B cell (primary cell): ENCODE measurements at places on chromosomes 7 and 10. TPM values are rescaled to one million over a fixed set of nuclear protein-coding genes. Genes with fewer than 3 reads are reported as not detected.

FANK1 gene
- 0.75 TPM in 1 of 2 replicates, not detected in the other for total RNA-seq

CTAGE8 gene
- 1.3 and 1.4 TPM in 2 replicates for total RNA-seq

MACROH2A2 gene
- total RNA-seq = not detected in 2 replicates

RSPH10B2 gene
- 1.4 and 1.6 TPM in 2 replicates for total RNA-seq

PLAC9 gene
- not detected in 2 replicates for total RNA-seq

TEX36 gene
- not detected in 2 replicates for total RNA-seq

SPAM1 gene
- total RNA-seq = not detected in 2 replicates

PIK3CG gene
- 44.8 and 46.9 TPM in 2 replicates for total RNA-seq

SFTPA1 gene
- total RNA-seq = not detected in 2 replicates

POP7 gene
- total RNA-seq = 13.0 and 14.4 TPM in 2 replicates

EPO gene
- total RNA-seq = not detected in 2 replicates

GRCh38 chr7:36228039-36228438 lies 75.0 kb downstream of the EEPD1 start:
- no peak for DNase-seq

DNA sequence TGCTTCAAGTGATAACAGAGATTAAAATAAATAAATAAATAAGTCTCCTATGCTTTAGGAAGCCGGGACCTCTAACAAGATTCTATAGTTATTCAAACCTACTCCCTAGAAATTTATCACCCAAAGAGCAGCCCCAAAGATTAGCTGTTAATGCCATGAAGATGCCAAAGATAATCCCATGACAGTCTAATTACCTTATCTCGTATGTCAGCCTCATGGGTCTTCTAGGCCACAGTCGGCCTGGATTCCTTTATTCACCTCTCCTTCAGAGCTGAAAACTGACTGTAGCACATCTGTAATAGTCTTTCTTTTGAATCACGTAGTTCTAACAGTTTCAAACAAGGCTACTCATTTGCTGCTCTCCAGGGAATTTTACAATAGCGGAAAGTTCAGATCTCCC lies 24.2 kb downstream of the COL1A2 start:
- DNase-seq = no peak

DNA sequence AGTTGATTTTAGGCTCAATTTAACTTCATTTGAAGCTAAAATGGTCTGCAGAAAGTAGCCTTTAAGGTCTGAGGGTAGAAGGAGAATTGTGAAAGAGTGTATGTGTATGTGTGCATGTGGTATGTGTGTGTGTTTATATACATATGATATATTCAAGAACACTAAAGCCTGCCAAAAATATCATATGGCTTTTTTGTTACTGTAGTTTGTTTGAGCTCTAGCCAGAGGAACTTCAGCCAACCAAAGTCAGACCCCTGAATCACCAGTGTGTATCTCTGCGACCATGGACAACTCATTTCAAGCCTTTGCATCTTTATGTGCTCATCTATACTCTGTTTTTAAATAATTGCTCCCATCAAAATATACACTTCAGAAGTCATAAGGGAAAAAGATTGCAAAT lies 58.4 kb upstream of the HDAC9 start:
- no peak for DNase-seq

- no peak for DNase-seq
Observed at GRCh38 chr10:80523773-80524172, 13.9 kb upstream of the SH2D4B start.

GRCh38 chr10:117635826-117636225 lies 93.3 kb downstream of the EMX2 start:
- DNase-seq = no peak

GRCh38 chr10:33376976-33377657 lies 42.6 kb upstream of the NRP1 start:
- no peak for DNase-seq

GRCh38 chr7:110001254-110001938 lies 1089.5 kb upstream of the LRRN3 start:
- no peak for DNase-seq

GRCh38 chr7:157514306-157514705 lies 177.5 kb downstream of the DNAJB6 start:
- no peak for DNase-seq

DNA sequence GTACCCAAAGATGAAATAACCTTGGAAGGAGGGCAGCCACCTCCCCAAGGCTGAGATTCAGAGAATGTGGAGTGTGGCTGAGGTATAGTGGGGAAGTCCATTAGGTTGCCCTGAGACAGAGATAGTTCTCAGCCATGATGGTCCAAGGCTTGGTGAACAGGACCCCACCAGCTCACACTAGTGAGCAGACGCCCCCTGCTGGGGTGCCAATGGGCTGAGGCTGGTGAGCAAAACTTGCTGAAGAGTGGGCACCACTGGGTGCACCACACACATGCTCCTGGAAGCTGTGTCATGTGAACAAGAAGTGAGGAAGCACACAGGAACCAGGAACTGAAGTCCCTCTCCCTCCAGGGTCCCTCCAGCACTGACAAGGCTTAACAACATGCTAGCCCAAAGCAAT lies 8.9 kb downstream of the FBXL13 start:
- peak; percentile 56 for DNase-seq

DNA sequence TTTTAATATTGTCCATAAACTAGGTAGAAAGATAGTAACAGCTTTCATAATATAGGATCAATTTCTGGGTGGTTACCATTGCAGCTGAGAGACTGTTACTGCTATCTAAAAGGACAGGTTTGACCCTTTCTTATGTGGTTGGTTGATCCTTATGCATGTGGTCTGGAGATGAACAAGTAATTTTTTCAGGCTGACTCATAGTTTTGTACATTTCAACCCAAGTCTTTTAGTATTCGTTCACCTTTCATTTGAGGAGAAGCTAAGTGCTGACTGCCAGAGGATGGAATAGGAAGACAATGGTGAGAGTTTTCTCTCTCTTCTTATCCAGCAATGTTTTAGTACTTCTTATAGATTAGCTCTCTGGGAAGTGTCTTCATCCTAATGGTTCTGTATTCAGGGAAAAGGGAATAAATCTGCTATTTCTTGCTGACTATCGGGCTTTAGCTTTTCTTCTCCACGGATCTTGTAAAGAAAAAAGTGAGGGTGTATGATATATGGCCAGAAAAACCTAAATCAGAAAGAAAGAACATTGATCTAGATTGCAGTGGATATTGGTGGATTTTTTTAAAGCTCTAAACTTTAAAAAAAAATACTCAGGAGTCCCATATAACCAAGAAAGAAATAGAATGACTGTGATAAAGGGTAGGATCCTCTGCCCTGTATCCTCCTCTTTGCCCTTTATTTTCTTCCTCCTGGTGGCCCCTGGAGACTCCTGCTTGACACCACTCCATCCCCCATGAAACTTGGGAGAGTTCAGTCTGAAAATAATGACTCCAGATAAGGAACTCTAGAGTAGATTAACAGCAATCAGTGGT lies 88.0 kb downstream of the CPED1 start:
- no peak for DNase-seq

DNA sequence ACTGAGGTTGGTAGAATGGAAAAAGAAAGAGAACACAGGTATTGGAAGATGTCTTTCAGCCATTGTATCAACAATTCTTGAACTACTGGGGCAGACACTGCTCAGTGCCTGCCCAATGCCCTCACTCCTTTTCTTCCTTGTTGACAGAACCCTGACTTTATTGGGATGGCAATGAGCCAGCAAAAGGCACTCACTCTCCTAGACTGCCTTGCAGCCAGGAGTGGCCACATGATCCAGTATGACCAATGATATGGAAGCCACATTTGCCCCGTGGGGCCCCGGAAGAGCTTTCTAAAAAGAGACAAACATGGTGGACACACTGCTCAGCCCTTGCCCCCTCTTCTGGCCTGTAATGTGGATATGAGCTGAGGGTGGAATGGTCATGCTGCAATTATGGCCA lies 88.6 kb upstream of the ZNF716 start:
- no peak for DNase-seq

DNA sequence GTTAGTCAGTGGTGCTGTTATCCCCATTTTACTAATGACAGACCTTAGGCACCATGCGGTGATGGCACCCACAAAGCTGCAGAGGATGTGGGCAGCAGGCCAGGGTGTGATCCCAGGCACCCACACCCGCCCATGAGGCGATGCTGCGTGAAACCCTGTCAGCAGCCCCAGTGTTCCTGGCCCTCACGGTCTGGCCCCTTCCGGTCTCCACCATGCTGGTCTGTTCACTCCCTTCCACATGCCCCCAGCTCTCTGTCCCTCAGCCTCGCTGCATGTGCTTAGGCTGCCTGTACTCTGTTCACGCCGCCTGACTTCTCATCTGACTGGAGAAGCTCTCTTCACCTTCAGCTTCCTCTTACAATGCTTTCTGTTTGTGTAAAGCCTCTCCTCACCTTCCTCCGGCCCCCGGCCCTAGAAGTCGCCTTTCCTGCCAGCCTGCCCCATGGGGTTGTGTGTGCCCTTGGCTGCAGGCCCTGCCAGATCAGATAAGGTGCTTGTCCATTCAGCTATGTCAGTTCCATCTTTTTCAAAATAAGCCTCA lies 17.6 kb upstream of the ORAI2 start:
- peak; percentile 77 for DNase-seq

- DNase-seq = no peak
Observed at GRCh38 chr10:131848741-131849590, 51.8 kb upstream of the PPP2R2D start.

- DNase-seq = peak; percentile 26
Observed at GRCh38 chr10:109996225-109996624, 11.6 kb upstream of the ADD3 start.

- DNase-seq = no peak
Observed at GRCh38 chr7:3066506-3066905, 22.8 kb upstream of the CARD11 start.

DNA sequence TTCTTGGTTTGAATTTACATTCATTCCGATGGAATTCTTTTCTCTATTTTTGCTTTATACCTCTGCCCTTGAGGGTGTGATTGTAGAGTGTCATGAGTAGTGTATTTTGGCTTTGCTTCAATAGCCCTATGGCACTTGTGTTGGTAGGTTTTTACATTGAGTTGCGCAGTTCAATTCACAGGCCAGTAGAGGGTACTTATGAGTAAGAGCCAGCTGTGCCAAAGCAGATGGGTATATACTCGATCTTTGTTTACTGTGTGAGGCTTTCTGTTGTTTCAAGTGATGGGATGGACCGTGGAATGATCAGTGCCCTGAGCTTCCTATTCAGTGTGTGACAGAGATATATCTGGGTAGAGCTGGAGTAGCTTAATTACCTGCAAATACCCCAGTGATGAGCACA lies 4.3 kb upstream of the AKR1C3 start:
- DNase-seq = no peak

- no peak for DNase-seq
Observed at GRCh38 chr10:3172081-3172445, 519 bp downstream of the PITRM1 start.

- DNase-seq = peak; percentile 76
Observed at GRCh38 chr7:151168003-151168786, 701 bp upstream of the GBX1 start.

DNA sequence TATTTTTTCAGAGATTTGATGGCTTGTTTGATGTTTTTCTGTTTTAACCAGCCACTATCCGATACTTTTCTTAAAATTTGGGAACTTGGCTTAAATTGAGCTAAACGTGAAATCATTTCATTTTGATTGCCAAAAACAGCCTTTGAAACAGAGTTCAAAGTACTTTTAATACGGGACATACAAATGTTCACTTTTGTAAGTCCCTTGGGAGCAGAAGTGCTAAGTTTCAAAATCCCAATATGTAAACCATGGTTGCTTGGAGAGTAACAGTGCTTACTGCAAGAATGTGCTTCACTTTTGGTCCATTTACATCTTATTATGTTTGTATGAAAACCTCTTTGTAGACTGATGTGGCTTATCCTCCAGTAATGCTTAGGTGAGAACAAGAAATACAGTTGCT lies 10.9 kb downstream of the PNPLA8 start:
- no peak for DNase-seq
